Activated CD4-positive, alpha-beta memory T cell treated with anti-CD3 and anti-CD28 coated beads, Interleukin-2, amount 10 ng/mL, durations not matched to agents 7 days and 5 days (primary cell): ENCODE measurements at places on chromosomes 2 and 18. TPM values are rescaled to one million over a fixed set of nuclear protein-coding genes. Genes with fewer than 3 reads are reported as not detected.

MOCOS gene
- total RNA-seq = 0.15 TPM

TUBA4B gene
- total RNA-seq = not detected

ALPP gene
- total RNA-seq = not detected

SLC19A3 gene
- not detected for total RNA-seq

CNDP1 gene
- total RNA-seq = not detected

SNRNP200 gene
- total RNA-seq = 156 TPM

TLX2 gene
- 2.6 TPM for total RNA-seq

DSG1 gene
- not detected for total RNA-seq

AKAIN1 gene
- not detected for total RNA-seq

RFTN2 gene
- total RNA-seq = not detected

LOXL3 gene
- total RNA-seq = 0.60 TPM

HOXD8 gene
- not detected for total RNA-seq

SRD5A2 gene
- not detected for total RNA-seq

MTLN gene
- 50.7 TPM for total RNA-seq

CHST9 gene
- not detected for total RNA-seq

CCDC121 gene
- 0.90 TPM for total RNA-seq

CRYGD gene
- not detected for total RNA-seq

PSTPIP2 gene
- 8.3 TPM for total RNA-seq

REEP1 gene
- not detected for total RNA-seq

IL1RL1 gene
- 0.58 TPM for total RNA-seq

SKA1 gene
- 45.6 TPM for total RNA-seq

SPOPL gene
- 16.0 TPM for total RNA-seq

GTF2A1L gene
- total RNA-seq = not detected

AQP12A gene
- total RNA-seq = not detected

HMSD gene
- total RNA-seq = 8.5 TPM

MC5R gene
- total RNA-seq = not detected

FLACC1 gene
- total RNA-seq = 3.1 TPM

ANTXR1 gene
- total RNA-seq = not detected

RTP5 gene
- not detected for total RNA-seq

ICA1L gene
- 3.1 TPM for total RNA-seq

CYP26B1 gene
- total RNA-seq = not detected

TFCP2L1 gene
- 0.28 TPM for total RNA-seq

CDCA7 gene
- 66.6 TPM for total RNA-seq

ARPC2 gene
- total RNA-seq = 778 TPM

DUSP19 gene
- 1.1 TPM for total RNA-seq

AMER3 gene
- total RNA-seq = not detected

LOXHD1 gene
- not detected for total RNA-seq

AOX1 gene
- total RNA-seq = 0.15 TPM

CHN1 gene
- 1.5 TPM for total RNA-seq

POTEJ gene
- total RNA-seq = not detected

KIAA2012 gene
- total RNA-seq = not detected

GPAT2 gene
- total RNA-seq = 6.9 TPM

STK16 gene
- 41.6 TPM for total RNA-seq
